ENCODE measurements at places on chromosomes 6 and 20.

DNA sequence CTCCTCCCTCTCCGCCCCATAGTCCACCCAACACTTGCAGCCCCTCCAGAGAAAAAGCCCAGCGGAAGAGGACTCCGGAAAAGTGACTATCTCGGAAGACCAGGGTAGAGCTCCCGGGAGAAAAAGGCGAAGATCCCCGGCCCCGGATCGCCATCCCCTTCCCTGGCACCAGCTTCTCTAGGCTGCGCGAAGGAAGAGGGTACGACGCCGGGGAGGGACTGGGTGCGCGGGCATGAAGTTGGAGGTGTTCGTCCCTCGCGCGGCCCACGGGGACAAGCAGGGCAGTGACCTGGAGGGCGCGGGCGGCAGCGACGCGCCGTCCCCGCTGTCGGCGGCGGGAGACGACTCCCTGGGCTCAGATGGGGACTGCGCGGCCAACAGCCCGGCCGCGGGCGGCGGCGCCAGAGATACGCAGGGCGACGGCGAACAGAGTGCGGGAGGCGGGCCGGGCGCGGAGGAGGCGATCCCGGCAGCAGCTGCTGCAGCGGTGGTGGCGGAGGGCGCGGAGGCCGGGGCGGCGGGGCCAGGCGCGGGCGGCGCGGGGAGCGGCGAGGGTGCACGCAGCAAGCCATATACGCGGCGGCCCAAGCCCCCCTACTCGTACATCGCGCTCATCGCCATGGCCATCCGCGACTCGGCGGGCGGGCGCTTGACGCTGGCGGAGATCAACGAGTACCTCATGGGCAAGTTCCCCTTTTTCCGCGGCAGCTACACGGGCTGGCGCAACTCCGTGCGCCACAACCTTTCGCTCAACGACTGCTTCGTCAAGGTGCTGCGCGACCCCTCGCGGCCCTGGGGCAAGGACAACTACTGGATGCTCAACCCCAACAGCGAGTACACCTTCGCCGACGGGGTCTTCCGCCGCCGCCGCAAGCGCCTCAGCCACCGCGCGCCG is 822 bp downstream of the FOXQ1 start:
- DNase-seq = no peak

- DNase-seq = no peak
Measured at GRCh38 chr6:75842732-75843131, 93.7 kb downstream of the MYO6 start.

DNA sequence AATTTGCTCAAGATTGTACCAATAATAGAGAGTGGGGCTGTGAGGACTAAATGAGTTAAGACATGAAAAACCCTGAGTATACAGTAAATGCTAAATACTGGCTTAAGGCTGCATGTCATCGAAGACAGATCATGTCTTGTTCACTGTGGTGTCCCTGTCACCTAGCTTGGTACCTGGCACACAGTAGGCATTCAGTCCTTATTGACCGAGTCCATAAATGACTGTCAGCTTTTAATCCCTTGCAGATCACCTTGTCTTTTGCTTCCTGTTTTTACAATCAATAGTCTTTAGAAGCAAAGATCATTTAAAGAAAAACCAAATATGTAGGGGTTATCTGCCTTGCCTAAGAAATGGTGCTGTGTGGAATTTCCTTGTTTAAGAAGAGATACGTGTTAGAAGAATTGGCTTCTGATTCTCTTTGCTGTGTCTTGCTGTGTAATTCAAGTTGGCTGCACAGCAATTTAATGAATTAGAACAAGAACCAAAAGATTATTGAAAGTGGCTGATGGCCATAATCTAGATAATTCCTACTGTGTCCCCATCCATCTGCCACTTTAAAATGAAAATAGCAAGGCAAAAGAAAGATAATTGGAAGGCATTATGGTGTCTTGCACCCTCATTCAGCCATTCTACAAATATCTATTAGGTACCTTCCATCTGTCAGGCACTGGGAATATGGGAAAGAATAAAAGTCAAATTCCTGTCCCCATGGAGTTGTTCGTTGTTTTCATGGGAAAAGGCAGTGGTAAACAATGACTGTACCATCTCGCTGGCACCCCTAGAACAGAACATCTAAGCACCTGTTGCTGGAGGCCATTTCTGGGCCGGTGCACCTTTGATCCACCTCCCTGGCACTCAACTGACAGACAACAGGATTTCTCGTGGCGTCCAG is 12.4 kb upstream of the MAPK13 start:
- DNase-seq = no peak

DNA sequence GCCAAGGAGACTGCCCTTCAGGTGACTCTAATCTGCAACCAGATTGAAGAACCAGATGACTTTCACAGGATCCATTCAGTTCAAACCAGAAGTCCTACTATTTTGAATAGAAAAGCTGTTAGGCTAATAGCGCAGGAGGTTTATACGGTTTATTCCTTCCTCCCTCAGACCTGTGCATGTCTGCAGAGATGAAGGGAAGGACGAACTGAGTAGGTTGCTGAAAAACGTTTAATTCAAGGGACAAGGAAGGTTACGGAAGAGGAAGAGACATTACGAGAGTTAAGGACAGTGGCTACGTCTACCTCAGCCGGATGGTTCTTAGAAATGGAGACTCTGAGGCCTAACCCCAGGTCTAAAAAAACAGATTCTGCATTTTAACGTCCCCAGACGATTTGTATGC is 978 bp downstream of the AURKA start:
- no peak for DNase-seq

Data from choroid plexus epithelial cell (primary cell).